Stimulated activated CD4-positive, alpha-beta T cell treated with anti-CD3 and anti-CD28 coated beads, Interleukin-15, amount 100 ng/mL, for 1 hour (primary cell): ENCODE measurements at places on chromosomes 7 and 10.

DNA sequence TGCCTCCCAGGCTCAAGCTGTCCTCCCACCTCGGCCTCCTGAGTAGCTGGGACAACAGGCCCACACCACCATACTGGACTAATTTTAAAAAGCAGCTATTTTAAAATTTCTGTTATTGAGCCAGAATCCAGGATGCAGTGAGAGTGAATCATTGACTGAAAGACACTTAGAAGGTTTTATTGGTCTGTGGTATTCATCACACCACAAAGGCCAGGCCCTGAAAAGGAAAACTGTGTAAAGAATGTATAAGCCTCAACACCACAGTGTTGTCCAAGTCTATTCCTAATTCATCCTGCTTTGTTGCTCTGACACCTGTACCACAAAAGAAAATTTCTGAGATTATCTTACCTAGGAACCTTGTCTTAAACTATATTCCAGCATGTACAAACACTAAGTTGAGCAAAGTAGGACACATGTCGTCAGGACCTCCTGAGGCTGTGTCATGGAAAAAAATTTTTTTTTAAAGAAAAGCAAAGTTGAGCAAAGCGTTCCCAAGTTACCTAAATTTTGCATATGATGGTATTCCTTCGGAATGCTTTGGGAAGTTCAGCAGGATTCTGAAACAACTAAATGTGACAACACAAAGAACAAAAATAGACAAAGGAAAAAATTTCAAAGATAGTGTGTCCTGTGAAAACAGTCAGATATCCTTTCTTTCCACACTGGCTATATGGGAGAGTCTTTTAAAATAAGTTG lies 129.6 kb upstream of the MKLN1 start:
- no peak for DNase-seq

GRCh38 chr7:132030086-132030568 lies 473.7 kb upstream of the PODXL start:
- no peak for DNase-seq

DNA sequence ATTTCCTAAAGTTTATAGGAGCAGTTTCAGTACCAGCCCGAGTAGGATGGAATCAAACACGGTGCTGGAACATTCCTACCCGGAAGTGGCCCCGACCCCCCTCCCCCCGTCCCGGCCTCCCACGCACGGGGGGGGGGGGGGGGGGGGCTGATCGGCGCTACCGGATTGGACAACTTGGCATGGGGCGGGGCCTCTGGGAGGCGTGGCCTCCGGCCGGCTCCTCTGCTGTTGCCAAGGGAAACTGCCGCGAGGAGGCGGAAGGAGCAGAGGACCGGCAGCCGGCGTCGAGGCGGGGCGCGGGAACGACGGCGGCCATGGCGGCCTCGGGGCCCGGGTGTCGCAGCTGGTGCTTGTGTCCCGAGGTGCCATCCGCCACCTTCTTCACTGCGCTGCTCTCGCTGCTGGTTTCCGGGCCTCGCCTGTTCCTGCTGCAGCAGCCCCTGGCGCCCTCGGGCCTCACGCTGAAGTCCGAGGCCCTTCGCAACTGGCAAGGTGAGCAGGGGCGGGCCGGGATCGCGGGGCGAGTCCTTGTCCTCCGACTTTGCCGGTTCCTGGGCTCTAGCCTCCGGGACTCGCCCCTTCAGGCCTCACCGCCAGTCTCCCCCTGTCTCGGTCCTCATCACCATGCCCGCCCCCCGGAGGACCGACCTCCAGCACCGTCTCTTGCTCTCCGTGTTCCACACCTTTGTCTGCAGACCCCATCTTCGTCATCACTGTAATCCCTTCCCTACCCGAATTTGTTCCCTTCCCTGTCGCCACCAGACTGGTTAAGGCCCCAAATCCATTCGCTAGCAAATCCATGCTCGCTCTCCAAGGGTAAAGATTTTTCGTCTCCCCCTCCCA lies at the start of gene RHBDD2:
Gene RHBDD2 (plus strand): TSS at position 266 of the 843 bp plus-strand sequence. CDS start 49 bp downstream, at position 315.
- DNase-seq: peak; percentile 97

- DNase-seq: no peak
Observed at GRCh38 chr10:31536302-31536701, 217.3 kb downstream of the ZEB1 start.

DNA sequence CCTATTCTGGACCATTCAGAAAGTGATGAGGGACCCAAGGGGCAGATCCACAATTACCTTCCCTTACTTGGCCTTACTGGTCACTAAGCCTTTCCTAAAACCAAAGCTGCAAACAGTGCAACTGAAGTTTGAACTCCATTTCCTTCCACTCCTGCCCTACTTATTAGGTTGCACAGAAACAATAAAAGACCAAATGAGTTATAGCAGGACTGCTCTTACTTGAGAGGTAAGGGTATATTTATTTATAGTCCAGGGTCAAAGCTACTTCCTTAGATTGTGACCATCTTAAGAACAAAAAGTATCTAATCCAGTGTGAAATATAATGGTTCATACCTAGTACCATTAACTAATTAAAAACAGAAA lies 27.0 kb downstream of the CDK6 start:
- no peak for DNase-seq

DNA sequence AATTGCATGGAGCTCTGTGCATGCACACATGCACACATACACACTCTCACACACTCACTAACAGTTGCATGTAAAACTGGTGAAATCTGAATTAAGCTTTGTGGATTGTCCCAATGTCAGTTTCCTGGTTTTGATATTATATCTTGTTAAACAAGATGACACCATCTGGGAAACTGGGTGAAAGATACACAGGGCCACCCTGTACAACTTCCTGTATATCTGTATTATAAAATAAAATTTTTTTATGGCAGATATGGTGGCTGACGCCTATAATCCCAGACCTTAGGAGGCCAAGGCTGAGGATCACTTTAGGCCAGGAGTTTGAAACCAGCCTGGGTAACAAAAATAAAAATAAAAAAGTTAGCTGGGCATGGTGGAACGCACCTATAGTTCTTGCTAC lies 87.4 kb downstream of the PTPN20 start:
- no peak for DNase-seq

GRCh38 chr10:33047655-33048054 lies 89.6 kb upstream of the ITGB1 start:
- DNase-seq: no peak
